HTR-8/SVneo (cell line): ENCODE measurements at places on chromosomes 12 and 14.

DNA sequence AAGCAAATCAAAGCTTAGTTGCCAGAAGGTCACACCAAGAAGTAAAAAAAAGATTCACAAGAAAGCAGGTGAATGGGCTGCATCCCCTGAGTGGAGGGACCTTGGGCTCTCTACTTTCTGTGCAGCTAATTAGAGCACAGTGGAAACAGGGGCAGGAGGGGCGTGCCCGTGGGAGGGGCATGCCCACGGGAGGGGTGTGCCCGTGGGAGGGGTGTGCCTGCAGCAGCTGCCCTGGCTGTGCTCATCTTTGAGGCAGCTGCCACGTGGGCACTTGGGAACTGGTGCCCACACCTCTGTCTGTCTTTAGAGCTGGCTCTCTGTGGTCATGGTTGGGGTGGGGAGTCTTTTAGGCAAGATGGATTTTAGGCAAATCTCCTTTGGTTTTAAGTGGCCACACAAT lies 60.0 kb downstream of the EML1 start:
- no peak for DNase-seq

- DNase-seq, result no peak
Measured at GRCh38 chr12:127063339-127064072, 1203.5 kb upstream of the TMEM132C start.

GRCh38 chr12:75427491-75427890 lies 36.6 kb downstream of the GLIPR1L2 start:
- no peak for DNase-seq

GRCh38 chr14:43407706-43408105 lies 1099.4 kb downstream of the FSCB start:
- no peak for DNase-seq

DNA sequence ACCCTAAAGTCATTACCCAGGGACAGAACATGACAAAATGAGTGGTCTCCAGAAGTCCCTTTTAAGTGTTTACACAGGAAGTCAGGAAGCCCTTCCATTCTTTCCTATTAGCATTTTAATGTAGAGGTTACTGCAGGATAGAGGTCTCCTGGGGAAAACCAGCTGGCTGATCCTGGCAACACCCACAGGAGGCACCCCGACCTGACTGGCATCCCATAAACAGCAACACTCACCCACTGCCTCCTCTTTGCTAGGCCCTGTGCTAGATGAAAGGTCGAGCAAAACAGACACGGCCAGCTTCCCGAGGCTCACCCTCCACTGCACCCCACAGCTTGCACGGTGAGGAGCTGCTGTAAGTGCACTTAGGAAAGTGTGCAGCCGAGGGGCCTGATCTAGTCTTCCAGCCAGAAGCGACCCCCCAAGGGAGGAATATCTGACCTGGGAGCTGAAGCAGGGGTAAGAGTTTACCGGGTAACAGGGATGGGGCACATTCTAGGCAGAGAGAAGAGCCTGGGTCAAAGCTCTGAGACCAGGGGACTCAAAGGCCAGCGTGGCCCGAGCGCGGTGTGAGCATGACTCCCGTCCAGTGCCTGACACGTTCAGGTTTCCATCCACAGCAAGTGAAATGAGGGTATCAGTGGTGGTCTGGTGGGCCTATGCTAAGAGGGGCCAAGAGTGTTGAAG lies 9.0 kb downstream of the DAZAP2 start:
- DNase-seq, result no peak
